Upper lobe of left lung (tissue), 6 donors: ENCODE measurements at places on chromosomes 5 and 9.
A peak's percentile ranks its signal among the peaks of the same experiment; 100 is the strongest.

- peak; percentile 60 for DNase-seq
Observed at GRCh38 chr9:129570450-129571297, 50.2 kb downstream of the C9orf50 start.

DNA sequence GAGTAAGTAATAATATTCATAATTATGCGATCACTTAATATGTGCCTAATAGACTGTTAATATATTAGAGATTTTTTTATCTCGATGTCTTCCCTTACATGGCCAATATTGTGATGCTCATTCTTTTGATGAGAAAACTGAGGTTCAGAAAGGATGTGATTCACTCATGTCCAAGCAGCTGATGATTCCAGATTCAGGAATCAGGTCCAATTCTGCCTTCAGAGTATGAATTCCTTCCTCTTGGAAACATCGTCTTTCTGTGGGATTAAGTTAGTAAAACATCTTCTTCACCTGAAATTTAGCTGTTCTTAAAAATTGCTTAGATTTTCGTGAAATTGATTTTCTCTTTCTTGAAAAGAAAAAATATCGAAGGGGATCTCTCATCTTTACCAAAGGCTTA, 242.5 kb upstream of the RFX3 start:
- no peak for DNase-seq

DNA sequence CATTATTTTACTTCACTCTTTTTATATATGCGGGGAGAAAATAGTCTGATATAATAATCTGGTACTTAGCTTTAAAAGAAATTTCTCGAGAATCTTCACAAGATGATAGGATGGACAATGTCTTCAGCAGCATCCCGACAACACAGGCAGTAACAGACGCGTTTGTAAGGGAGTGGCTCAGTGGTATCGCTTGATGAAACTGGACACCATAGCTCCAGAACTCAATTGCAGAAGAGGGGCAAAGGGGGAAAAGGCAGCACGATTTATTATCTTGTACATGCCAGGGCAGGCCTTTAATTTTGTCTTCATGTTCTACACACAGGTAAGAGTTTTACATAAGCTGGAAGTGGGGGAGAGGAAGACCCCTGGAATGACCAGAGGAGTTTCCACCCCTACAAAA, 15.7 kb downstream of the IL4 start:
- no peak for DNase-seq

- DNase-seq: peak; percentile 51
Observed at GRCh38 chr9:109251080-109251775, 69.6 kb downstream of the EPB41L4B start.

GRCh38 chr9:68804911-68805889, 100.2 kb downstream of the PIP5K1B start:
- DNase-seq: no peak

DNA sequence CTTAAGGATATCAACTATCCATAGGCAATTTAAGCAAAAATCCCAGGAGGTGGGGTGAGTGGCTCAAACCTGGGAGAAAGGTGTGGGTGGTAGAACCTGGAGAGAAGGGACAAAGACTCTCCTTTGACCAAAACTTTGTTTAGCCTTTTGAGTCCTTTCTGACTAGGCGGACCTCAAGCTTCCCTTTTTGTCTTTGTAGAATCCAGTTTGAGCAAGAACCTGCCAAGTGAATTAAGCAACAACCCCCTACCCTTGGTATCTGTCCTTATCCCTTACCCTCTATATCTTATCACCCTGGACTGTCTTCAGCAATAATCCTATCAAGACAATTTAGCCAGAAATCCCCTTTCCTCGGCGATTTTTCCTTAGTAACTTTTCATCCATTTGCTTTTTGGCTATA, 53.5 kb upstream of the SLC28A3 start:
- no peak for DNase-seq

GRCh38 chr9:94812343-94812742, 85.8 kb downstream of the AOPEP start:
- DNase-seq: no peak

- DNase-seq: peak; percentile 36
Observed at GRCh38 chr5:151155775-151156506, 1.6 kb downstream of the ANXA6 start.

DNA sequence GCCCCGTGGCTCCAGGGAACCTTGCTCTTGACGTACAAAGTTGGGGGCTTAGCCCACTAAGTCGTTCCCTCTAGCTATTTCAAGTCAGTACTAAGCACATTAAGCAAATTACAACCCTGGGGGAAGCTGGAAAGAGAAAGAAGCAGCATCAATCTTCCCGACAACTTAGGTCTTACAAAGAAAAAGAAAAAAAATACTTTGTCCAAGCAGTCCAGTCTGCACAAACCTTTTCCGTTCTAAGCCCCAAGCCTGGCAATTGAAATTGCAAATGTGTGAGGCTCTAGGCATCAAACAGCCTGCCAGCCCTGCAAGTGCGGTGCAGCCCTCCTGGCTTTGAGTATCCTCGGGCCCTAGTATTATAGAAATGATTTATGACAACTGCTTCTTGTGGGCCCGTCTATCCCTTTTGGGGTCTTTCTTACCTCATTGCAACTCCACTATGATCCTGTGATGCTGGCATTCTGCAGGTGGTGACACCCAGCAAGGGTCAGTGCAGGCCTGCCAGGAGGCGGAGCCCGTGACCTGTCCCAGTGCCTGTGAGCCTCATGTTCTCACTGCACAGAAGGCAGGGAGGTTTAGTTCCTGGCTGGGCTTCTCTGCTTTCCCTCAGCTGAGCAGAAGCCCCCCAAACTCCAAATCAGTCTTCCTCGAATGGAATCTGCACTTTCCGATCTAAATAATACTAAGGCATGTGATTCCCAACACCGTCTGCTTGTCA, 232.3 kb upstream of the IRX2 start:
- DNase-seq: no peak

DNA sequence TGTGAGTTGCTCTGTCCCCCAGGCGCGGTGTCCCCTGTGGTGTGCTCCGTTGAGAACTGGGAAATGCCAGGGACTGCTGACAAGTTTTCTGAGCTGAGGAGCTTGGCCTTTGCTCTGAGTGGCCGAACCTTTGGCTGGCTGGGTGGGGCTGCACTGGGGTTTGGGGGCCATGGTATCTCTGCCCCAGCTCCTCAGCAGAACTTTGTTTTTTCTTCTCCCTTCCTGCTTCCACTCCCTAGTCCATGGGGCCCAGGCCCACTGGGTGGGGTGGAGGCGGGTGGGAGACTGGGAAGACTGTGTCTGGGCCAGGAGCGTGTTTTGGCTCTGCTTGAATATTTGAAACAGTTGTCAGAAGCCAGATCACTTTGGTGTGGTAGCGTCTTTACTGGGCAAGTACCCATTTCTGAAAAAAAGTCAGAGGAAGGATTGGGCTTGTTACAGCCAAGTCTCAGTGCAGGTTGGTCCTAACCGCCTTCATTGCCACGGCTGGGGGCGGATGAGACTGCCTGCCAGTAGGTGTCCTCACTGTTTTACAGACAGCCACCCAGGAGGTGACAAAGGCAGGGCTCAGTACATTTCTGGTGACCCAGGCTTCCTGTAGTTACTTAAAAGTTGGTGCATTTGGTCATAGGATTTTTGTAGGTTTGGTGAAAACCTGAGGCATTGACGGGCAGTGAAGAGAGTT, 92.7 kb downstream of the DAB2IP start:
- DNase-seq: peak; percentile 78

GRCh38 chr5:60510049-60510448, 189.9 kb downstream of the DEPDC1B start:
- DNase-seq: no peak

DNA sequence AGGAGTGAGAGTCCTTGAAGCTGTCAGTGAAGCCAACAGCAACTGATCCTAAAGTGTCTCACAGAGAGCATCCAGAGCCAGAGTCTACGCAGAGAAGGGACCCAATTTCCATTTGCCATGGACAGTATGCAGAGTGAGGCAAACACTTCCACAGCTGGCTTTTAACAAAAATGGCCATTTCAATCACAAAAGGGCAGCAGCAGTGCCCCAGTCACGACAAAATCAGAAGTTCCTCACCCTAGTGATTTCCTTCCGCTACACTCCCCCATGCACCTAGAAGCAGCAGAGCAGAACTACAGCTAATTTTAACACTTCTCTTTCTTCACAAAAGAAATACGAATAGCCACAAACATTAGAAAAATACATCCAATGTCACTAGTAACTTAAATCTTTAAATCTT, 27.9 kb downstream of the FBXW11 start:
- DNase-seq: no peak

DNA sequence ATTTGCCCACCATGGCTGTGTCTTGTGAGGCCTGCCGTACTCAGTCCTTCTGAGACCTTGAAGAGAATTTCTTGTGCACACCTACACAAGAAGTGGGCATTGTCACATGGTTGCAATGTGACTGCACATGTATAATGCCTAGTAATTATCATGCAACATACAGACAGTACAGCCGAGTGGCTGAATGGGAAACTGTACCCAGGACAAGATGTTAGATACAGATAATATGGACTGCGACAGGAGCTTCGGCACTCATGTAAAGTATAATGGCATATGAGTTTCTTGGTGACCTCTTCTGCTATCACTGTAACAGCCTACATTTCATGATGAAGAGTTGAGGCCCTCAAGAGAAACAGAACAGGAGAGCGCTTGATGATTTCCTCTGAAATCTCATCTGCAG, 4.8 kb upstream of the PRKACG start:
- no peak for DNase-seq

DNA sequence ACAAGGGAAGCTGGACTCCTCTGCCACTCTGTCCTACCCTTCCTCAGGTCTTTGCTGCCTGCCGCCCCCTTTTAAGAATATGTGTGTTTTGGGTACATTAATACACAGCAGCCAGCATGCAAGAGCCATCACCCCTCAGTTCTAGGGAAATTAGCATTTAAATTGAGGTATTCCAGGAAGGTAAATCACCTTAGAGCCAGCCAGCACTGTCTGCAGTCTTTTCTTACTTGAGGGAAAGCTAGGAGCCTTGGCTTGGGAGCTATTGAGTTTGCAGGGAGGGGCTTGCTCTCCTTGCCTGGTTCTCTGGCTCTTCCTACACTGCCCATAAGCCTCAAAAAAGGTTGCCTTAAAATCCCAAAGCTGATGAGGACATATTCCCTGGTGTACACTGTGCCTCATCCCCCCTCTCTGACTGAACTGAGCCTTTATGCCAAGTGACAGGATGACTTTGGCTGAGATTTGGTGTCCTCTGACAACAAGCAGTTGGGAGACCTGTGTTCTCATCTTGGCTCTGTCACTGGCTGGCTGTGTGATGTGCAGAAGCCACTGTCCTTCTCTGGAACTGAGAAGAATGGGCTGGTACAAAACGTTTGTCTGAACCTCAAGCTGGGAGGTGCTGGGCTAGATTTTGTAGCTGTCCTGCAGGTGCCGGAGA, 54.1 kb downstream of the TRIM32 start:
- no peak for DNase-seq

DNA sequence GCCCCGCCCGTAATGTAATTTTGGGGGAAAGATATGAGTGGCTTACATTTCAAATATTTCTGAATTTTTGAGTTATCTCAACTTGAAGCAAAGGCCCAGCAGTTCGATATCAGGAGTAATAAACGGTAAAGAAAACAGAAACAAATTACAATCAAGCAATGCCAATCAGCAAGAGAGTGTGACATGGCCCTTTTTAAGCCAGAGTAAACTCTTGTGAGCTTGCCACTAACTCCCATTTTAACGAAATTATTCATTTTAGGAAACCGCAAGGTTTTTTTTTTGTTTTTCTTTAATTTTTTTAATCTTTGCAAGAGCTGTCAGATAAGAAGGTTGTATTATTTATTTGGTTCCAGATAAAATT, 17.6 kb upstream of the CDK7 start:
- no peak for DNase-seq

DNA sequence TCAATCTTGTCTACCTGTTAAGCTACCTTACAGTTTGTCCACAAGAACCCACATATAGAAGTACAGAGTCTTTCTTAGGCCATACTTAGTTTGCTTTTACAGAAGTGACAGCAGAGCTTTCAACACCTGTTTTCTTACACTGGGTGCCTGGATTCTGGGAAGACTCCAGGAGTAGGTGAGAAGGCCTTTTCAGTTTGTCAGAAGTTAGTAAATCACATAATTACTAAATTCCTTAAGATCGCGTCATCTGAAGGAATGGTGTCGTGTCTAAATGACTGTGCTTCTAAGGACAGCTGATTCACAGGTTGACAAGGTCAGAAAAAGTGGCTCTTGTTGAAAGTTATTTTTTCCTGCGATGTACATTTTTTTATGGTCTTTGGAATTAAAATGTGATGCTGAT, 97.0 kb upstream of the FAM120A start:
- no peak for DNase-seq

GRCh38 chr5:88279584-88279983, 10.9 kb upstream of the TMEM161B start:
- DNase-seq: no peak

- no peak for DNase-seq
Observed at GRCh38 chr5:132669966-132670882, 3.6 kb upstream of the IL4 start.

GRCh38 chr5:107294669-107295068, 376.1 kb downstream of the EFNA5 start:
- no peak for DNase-seq

GRCh38 chr9:13728131-13728530, 448.6 kb upstream of the MPDZ start:
- DNase-seq: no peak

DNA sequence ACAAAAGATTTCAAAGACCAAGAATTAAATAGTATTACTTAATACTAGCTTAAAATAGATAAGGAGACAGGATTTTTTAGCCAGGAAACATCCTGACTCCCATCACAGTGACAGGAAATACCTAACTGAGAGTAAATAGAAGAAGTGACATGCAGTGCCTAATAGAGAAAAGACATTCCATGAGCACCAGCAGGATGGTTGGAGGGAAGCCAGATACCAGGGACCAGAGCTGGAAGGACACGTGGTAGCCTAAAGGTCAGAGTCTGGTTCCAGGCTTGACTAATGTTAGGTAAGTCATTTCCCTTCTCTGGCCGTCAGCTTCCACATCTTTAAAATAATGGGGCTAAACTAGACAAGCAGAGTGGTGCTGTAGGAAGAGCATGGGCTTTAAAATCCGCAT, 41.6 kb downstream of the CDK5RAP2 start:
- DNase-seq: no peak

GRCh38 chr9:126906091-126906490, 8.5 kb upstream of the RALGPS1 start:
- DNase-seq: no peak

DNA sequence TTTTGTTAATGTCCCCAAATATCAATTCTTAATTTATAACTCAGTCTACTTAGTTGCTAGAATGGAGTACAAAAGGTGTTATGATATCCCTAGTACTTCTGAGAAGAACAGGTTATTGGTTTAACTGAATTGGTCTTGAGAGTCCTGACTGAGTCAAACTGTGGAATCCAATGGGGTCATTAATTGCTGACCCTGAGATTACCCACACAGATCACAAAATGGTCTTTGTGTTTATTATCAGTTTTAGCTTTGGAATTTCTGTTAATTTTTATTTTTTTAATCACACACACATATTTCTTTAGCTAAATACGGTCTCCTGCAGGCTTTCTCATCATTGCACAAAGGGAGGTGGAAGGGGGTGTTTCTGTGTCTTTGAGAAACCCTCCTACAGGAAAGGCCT, 301.6 kb downstream of the EBF1 start:
- no peak for DNase-seq

- no peak for DNase-seq
Observed at GRCh38 chr5:127492854-127493738, 24.3 kb upstream of the PRRC1 start.

GRCh38 chr5:59722874-59723273, 170.7 kb downstream of the PDE4D start:
- DNase-seq: no peak

GRCh38 chr5:139273322-139273571, 20.3 kb upstream of the MATR3 start:
- no peak for DNase-seq
